CD4-positive, alpha-beta T cell treated with Interleukin-15 for 4 hours (primary cell): ENCODE measurements at places on chromosomes 6 and 20.

- DNase-seq, result no peak
Observed at GRCh38 chr6:161198176-161198575, 75.7 kb downstream of the AGPAT4 start.

- DNase-seq, result no peak
Observed at GRCh38 chr6:43052842-43053544, 658 bp downstream of the CUL7 start.

GRCh38 chr20:20518263-20518662 is 150.4 kb downstream of the INSM1 start:
- DNase-seq, result no peak

DNA sequence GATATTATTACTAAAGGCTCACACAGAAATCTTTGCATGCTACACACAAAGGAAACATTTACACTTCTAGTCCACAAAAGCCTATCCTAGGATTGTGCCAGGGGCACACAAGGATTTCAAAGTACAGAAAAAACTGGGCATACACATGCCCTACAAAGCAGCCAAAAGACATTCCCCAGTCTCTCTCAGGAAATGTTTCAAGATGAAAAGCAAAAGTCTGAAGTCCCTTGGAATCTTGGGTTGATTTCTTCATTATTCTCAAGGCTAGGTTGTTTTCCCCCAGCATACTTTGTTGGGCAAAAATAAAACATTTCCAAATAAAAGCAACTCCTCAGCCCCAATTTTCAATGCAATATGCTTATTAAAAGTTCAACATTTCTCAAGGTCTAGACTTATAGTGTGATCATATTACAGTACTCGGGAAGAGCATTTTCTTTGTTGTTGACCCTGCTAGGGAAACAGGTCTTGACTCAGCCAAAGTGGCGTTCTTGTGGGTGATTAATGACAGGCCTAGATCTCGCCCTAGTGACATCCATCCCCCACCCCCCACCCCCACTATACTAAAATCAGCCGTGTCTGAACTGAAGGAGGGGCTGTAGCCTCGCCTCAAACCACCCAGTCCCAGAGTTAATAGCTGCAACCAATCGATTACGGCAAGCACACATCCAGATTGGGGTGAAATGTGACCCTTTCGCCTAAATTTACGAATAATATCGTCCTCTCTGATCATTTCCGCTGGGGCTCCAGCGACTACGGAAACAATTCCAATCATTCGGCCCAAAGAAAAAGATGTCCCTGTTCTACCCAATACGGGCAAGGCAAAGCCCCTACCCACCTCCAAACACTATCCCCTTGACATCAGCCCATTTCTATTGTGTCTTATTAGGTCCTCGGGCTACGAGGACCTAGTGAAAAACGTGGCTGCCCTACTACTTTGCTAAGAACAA is 1.4 kb downstream of the AKIRIN2 start:
- DNase-seq, result peak; percentile 70

DNA sequence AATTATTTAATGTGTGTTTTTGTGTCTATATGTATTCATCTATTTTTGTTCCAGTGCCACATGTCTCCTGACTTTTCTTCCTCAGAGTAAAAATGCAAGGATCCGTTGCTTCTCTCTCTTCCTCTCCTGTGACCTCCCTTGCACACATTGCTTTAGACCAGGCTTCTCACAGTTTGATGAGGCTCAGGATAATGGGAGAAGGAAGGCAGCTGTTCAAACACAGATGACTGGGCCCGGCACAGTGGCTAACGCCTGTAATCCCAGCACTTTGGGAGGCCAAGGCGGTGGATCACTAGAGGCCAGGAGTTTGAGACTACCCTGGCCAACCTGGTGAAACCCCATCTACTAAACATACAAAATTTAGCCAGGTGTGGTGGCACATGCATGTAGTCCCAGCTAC is 241.9 kb downstream of the SAMD5 start:
- DNase-seq, result no peak

DNA sequence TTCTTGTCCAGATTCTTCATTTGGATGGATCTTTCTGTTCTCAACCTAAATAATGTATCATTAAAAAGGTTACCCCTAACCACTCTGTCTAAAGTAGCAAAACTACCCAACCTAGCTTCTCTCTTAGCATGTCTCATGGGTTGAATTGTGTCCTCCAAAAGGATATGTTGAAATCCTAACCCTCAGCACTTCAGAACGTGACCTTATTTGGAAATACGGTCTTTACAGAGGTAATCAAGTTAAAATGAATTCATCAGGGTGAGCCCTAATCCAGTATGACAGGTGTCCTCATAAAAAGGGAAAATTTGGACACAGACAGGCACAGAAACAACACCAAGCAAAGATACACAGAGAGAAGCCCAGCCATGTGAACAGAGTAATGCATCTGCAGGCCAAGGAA is 6.1 kb upstream of the FRK start:
- DNase-seq, result no peak

DNA sequence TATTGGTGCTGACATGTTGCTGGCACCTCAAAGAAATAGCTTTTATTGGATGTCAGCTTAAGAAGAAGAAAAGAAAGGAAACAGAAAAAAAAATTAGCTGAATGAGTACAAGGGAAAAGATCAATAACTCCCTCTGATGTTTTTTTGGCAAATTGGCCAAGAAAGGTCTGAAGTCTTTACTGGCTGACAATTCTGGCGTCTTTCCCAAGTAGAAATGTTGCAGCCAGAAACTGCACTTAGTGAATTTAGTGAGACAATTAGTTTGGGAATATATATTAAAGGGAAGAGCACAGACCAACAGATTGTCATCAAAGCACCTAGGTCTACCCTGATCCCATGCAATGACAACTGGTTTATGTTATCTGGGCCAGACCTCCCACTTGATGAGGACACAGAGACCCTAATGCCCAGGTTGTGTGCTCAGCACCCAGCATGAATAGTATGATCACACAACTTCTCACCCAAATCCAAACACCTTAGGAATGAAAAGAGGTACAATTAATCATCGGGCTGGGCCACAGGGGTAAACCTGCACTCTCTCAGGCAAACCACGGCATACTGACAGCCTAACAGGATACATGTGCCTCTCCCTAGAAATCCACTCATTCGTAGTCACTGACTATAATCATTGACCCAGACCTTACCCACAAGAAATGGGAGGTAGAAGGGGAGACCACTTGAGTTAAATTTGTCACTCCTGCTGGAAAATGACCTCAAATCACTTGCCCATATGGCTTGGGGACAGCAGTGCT is 612.3 kb upstream of the ARID1B start:
- DNase-seq, result no peak

- DNase-seq, result peak; percentile 85
Observed at GRCh38 chr6:129671442-129672340, 38.3 kb downstream of the ARHGAP18 start.
